ENCODE measurements at places on chromosomes 5 and 9. TPM values are rescaled to one million over a fixed set of nuclear protein-coding genes. Genes with fewer than 3 reads are reported as not detected.

The SMIM33 gene
- total RNA-seq, result not detected

The MEF2C gene
- total RNA-seq, result 13.0 TPM

- H3K27me3 ChIP-seq, result no peaks in the 10 kb centered on the region
- H3K36me3 ChIP-seq, result no peaks in the 10 kb centered on the region
- no peak overlapping the region for H3K27ac ChIP-seq
- no peak for DNase-seq
- H3K4me1 ChIP-seq, result no peaks in the 10 kb centered on the region
These were observed 22.3 kb downstream of the KCNT1 start for GRCh38 chr9:135724186-135724787.

- H3K4me3 ChIP-seq, result no peak overlapping the region
- DNase-seq, result no peak
- H3K4me1 ChIP-seq, result peaks cover 11% of the 10 kb centered on the region
- no peak overlapping the region for H3K27ac ChIP-seq
These were observed 24.0 kb upstream of the ASPN start for GRCh38 chr9:92506184-92506857.

The ZNF883 gene
- total RNA-seq, result not detected

- peaks cover 23% of the 10 kb centered on the region for H3K4me1 ChIP-seq
- peak overlapping the region; percentile 67 for H3K4me3 ChIP-seq
- DNase-seq, result peak; percentile 3
- no peaks in the 10 kb centered on the region for H3K27me3 ChIP-seq
These were observed 451 bp downstream of the LPAR1 start for GRCh38 chr9:111037708-111038330.
